ENCODE measurements at places on chromosomes 3 and 15.

GRCh38 chr3:124967964-124968363 lies 33.4 kb upstream of the MUC13 start:
- DNase-seq: no peak

DNA sequence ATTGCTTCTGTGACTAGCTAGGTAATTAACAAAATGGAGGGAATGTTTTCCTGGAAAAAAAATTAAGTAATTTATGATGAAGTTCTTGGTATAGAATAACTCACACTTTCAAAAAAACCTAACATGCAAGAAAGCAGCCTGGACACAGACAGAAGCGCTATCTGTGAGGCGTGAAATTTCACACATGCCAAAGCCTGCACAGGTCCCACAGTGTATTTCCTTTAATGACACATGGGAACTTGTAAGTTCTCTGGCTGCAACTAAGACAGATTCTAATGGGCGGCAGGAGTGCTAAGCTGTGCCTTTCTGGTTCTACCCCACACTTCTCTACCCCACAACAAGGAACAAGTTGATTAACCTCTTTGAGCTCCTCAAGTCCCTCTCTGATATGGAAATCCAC lies 84.9 kb upstream of the NEO1 start:
- no peak for DNase-seq

- DNase-seq: no peak
Observed at GRCh38 chr15:65805019-65805745, 13.1 kb upstream of the DENND4A start.

DNA sequence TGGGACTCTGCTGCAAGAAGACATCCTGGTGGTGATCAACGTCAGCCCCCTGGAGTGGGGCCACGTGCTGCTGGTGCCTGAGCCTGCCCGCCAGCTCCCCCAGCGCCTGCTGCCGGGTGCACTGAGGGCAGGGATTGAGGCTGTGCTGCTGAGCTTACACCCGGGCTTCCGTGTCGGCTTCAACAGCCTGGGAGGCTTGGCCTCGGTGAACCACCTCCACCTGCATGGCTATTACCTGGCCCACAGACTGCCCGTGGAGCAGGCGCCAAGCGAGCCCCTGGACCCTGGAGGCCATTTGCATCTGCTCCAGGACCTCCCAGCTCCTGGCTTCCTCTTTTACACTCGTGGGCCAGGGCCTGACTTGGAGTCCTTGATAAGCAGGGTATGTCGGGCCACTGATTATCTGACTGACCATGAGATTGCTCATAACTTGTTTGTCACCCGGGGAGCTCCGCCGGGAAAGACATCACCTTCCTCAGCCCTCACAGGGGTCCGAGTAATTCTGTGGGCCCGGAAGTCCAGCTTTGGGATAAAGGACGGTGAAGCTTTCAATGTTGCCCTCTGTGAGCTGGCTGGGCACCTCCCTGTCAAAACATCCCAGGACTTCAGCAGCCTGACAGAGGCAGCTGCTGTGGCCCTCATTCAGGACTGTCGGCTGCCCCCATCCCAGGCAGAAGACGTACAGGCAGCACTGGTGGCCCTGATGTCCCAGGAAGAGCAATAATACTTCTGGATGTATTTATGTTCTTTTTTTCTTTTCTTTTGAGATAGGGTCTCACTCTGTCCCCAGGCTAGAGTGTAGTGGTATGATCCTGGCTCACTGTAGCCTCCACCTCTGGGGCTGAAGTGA lies 7.6 kb downstream of the GDPGP1 start:
- DNase-seq: no peak

- DNase-seq: no peak
Observed at GRCh38 chr3:114089675-114090074, 33.1 kb downstream of the QTRT2 start.

DNA sequence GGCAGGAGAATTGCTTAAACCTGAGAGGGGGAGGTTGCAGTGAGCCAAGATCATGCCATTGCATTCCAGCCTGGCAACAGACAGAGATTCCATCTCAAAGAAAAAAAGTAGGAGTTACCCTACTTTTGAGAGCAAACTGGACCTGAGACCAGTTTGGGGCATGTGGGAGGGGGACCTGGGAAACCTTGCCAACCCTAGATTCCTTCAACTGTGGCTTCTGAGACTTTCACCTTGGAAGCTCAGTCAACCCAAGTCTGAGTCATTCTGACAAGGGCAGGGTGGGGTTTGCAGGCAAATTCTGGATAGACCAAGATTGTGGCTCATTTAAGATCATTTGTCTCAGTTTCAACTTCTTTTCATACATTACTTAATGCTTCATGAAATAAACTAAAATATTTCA lies 23.8 kb upstream of the SIAH2 start:
- no peak for DNase-seq

DNA sequence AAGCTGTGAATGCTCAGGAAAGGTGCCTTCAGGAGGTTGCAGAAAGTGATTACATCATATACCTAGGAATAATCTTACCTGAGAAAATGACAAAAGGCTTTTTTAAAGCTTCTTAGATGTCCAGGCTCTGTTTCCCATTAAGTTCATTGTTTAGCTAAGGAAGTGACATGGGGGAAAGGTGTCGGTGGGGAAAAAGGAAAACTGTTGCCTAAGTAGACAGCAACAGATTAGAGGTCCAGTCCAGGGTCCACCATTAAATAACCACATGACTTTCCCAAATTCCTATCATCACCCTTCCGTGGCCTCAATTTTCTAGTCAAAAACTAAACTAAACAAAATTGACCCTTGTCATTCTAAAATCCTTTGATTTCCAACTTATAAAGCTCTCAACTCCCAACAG lies 4.3 kb downstream of the WWTR1 start:
- DNase-seq: no peak
